ENCODE measurements at places on chromosomes 16 and 17.

GRCh38 chr17:70310221-70310672, 140.9 kb downstream of the KCNJ2 start:
- no peak for DNase-seq

DNA sequence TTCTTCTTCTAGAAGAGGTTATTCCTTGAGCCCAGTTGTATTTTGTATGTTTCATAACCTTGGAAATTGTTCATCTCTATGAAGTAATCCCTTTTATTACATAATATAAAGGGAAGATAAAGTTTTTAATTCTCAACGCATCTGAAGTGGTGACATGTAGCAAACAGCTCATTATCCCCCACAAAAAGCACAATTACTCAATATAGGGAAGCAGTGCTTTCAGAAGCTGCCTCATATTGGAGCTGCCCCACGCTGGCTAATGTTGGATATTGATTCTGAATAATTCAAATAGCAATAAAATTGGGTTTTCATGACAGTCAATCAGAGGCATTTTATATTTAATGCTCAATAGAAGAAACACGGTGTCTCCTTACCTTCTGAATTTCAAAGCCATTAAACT, 604.3 kb upstream of the RBFOX1 start:
- no peak for DNase-seq

DNA sequence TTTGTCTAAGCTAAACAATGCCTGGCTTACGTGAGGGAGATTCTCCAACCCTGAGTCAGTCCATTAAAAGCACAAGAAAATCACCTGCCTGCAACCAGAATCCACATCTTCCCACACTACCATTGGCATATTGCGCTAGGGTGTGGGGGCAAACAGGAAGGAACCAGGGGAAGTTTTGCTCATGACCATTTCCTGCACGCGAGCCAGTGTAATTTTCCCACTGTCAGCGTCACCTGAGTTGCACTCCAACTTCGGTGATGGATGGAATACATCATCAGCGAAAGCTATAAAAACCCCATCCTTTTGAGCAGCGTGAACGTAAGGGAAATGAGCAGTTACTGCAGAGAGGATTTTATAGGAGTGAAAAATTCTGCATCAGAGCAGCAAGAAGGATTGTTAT, 167.9 kb upstream of the NOL11 start:
- no peak for DNase-seq

DNA sequence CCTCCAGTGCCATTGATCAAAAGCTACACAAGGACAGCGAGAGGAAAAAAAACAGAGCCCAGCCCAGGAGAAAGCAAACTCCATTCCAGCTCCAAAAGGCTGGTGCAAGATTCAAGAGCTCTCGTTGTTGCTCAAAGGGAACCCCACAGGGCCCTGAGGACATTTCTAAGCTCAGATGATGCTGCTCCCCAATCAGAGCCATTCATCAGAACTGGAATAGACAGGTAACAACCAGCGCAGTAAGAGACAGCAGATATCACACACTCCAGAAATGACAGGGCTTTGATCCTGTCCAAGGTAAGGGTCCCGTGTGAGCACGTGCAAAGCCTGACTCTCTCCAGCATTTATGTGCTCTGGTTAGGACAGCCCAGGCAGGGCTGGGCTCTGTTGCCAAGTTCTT, 20.1 kb downstream of the PMP22 start:
- no peak for DNase-seq

- no peak for DNase-seq
Observed at GRCh38 chr17:73513426-73513825, 130.8 kb downstream of the SDK2 start.

- DNase-seq = peak; percentile 18
Observed at GRCh38 chr17:59607817-59608403, 11.8 kb upstream of the CLTC start.

DNA sequence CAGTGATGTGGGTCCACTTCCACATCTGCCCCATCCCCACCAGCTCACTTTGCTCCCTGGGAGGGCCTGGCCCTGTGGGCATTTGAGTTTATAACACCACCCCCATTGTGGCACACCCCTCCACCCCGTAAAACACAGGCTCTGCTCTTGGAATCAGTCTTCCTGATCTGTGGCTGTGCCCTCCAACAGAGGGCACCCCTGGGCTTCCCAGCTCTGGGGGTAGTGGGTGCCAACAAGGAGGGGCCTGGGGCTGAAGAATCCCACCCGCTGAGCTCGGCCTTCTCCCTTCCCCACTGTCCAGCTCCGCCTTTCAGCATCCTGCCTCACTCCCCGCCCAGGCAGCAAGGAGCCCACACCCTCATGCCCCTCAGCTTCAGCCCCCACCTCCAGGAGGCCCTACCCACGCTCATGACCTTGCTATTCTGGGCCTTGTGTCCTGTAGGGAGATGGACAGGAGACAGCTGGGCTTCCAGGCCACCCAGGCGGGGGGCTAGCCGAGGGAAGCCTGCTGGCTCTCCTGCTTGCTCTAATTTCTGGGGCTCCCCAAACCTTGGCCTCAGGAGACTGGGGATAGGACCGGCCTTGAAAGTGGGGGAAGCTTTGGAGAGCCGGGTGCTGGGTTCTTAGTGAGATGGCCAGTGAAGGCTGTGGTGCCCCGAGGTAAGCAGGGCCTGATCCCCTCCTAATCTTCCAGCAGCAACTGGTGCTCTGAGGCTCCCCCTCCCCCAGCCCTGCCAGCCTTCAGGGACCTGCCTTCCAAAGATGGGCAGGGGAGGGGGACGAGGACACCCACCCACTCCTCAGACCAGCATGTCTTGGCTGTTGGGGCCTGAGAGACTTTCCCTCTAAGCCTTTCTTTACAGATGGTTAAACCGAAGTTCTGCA, 2.9 kb upstream of the ATP2A1 start:
- DNase-seq = no peak

Data from stimulated activated CD8-positive, alpha-beta memory T cell treated with anti-CD3 and anti-CD28 coated beads, Interleukin-7, amount 100 ng/mL, for 48 hours (primary cell).